ENCODE measurements at places on chromosomes 3 and 15.
A peak's percentile ranks its signal among the peaks of the same experiment; 100 is the strongest.

DNA sequence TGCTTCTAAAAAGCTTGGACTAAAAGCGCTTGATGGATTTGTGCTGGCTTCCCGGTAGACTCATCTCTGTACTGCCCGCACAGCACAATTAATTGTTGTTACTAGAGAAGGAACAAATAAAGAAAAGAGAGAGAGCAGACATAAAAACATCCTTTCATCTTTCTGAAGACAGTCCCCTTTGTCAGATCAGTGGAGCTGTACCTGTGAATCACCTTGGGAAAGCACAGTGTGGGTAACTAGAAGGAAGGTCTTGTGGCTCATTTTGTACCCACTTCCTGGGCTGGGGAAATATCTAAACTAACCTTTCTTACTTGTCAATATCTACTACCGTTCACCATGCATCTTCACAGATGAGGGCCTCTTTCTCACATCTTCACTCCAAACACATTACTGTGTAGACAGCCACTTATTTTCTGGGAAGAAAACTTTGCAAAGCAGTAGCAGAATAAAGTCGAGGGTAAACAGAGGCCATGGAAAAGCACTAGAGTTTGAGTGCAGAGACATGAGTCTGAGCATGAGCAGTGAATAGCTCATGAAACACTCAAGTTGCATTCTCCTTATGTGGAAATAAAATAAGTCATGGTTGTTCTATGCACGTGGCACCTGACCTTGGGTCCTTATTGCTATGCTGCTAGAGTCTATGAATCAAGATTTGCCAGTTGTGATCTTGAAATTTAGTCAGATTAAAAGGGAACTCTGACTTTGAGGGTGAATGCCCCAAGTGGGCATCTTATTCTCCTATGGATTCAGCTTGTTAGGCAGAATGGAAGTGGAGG is 169.3 kb downstream of the LPP start:
- no peak for DNase-seq

- DNase-seq = no peak
Observed at GRCh38 chr15:65896236-65896635, 26.9 kb downstream of the RAB11A start.

DNA sequence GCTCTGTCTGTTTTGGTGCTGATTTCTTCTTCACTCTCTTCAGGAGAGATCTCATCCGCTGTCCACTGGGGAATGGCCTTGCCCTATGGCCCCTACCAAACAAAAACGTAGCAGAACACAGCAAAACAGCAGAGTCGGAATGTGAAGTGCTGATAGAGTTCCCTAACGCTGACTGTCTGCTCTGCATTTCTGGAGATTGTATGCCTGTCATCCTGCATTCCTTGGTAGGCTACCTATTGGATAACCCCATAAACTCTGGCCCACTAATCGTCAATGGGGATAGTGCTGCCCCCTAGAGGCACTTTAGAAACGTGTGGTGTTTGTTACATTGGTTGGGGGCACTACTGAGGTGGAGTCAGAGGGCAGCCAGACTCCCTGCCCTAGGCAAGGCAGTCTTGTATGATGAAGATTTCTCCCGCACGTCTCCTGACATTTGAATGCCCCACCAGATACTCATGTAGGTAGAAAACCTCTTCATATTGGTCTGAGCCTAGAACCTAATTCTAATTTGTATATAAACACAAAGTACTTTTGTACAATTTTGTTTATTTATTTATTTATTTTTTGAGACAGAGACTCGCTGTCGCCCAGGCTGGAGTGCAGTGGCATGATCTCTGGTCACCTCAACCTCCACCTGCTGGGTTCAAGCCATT is 15.6 kb upstream of the MAGEF1 start:
- DNase-seq = peak; percentile 41

GRCh38 chr3:126064627-126065258 is 19.2 kb downstream of the SLC41A3 start:
- no peak for DNase-seq

DNA sequence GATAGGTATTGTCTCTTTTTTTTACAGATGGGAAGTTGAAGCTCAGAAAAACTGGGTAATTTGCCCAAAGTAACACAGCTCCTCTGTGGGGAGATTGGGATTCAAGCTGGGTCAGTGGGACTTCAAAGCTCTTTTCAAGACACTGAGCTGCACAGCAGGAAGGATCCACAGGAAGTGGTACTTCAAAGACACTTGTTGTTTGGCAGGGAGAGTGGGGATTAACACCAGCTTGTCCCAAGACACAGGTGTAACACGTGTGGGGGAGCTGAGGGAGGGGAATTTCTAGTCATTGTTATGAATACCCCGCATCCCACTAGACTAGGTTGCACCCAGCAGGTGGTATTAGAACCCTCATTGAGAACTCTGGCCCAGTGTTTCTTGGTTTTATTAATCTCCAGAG is 116.0 kb downstream of the FOXB1 start:
- no peak for DNase-seq

DNA sequence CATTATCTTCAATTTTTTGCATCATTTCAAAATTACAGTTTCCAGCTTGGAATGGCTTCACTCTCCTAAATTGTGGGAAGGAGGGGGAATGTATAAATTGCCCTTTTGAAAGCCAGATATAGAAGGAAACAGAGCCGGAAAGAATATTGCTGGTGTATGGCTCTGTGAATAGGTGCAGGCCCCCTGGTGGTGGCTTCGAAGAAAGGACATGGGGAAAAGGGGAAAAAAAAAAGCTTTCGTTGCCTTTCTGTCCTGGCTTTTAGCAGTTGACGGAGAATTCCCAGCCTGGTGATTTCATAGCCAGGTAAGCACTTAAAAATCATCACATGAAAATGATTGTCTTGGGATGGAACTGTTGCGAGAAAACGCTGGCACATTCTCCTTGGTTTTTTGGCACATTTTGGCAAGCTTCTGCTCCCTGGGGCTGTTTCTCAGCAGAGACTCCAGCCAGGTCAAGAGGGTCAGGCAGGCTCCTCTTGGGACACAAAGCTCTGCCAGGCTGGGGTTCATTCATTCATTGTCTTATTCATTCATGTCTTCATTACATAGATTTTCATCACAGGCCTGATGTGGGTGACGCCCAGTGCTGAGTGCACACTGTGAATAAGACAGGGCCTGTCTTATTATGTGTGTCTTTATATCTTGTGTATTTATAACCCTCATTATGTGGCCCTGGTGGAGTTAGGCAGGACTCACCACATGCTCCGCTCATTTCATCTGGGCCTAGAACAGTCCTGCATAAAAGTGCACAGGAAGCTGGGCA is 300.0 kb upstream of the TPM1 start:
- peak; percentile 50 for DNase-seq

DNA sequence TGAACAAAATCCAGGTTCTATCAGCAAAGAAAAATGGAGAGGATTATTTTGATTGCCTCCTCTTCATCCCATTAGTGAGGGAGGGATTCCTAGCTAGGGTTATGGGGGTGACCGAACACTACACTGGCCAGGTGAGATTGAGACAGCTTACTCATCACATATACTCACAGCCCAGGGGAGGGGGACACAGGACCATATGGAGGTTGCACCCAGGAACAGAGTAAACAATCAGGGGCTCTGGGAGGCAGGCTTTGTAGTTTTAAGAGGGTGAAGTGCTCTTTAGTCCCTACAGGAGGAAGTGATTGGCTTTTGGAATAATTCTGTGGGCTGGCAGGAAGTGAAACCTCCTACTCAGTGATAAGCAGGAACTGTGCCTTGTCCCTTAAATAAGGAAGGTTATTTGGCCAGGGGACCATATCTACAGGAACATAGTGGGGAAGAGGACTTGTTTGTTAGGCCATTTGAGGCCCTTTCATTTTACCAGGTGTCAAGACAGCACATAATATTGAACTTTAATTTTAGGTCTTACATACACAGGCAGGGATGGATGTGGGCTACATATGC is 17.5 kb upstream of the KCTD6 start:
- DNase-seq = no peak

DNA sequence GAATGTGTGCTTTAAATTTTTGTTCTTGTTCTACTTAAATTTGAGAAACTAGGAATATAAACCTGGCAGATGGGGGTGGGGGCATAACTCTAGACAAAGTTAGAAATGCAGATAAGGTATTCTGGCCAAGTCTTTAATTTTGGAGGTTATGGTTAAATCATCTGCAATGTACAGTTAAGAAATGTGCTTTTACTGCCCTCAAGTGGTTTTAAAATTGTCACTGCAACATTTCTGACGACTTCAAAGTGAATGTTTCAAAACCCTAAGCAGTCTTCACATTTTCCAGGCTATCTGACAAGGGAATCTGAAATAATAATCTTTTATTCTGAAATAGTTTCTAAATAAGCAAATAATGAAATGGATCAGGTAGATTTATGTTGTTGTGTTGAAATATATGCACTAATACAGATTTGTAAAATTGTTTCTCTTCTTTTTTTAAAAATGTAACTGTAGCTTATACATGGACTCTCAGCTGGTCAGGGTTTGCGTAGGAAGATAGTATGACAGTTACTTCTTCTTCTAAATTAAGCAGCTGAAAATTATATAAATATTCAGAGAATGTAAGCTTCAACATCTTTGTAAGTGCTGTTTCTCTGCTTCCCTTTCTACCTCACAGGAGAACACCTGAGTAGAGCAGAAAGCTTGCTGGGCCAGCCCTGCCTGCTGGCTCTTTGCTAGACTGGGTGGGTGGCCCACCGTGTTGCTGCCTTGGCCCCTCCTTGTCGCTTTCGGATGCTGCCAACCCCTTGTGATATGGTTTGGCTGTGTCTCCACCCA is 45.0 kb downstream of the SUCNR1 start:
- no peak for DNase-seq

GRCh38 chr3:127252446-127252845 is 35.4 kb downstream of the PRR20G start:
- no peak for DNase-seq

DNA sequence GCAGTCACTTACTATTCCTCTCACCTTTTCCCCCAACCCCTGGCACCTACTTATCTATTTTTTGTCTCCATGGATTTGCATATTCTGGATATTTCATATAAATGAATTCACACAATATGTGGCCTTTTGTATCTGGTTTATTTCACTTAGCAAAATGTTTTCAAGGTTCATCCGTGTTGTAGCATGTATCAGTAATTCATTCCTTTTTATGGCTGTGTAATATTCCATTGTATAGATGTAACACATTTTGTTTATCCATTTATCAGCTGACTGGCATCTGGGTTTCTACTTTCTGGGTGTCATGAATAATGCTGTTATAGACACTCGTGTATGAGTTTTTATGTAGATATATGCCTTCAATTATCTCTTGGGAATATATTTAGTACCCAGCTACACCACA is 5.8 kb downstream of the MNS1 start:
- DNase-seq = no peak

DNA sequence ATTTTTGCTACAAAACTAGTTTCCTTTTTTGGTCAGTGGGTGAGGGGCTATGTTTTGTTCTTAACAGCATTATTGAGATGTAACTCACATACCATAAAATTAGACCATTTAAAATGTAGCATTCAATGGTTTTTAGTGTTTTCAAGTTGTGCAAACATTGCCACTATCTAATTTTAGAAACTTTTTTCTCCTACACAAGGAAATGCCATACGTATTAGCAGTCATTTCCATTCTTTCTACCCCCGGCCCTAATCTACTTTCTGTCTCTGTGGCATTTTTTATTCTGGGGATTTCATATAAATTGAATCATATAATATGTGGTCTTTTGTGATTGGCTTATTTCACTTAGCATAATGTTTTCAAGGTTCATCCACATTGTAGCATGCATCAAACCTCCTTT is 55.0 kb upstream of the TIPARP start:
- DNase-seq = no peak

DNA sequence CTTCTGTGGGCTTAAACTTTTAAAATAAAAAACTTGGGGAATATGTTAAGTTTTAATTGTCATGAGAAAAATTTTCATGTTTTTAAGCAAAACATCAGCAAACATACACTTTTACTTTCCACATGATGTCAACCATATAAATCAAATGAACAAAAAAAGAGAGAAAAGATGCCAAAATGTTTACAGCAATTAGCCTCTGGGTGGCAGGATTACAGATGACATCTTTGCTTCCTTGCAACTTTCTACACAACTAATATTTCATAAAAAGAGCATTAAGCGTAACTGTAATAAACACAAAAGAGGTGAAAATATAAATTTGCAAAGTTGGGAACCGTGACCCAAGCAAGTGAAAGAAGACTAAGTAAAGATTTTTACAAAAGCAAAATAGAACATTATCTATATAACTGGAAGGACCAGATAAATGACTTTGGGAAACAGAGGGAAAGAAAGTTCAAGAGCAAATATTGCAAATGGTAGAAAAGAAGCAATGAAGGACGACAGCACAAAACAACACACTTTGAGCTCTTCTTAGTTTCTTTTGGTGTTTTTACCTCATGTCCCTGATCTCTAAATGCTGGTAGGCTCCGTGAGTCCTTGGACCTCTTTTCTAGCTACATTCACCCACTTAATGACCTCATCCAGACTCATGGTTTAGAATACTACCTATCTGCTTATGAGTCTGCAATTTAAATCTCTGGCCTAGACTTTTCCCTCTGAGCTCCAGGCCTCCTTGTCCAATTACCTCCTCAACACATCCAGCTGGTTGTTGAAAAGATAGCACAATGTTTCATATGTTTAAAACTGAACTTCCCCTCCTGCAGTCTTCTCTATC is 9.4 kb downstream of the TP53BP1 start:
- DNase-seq = no peak

GRCh38 chr3:73448041-73448440 is 176.7 kb downstream of the PDZRN3 start:
- DNase-seq = no peak

DNA sequence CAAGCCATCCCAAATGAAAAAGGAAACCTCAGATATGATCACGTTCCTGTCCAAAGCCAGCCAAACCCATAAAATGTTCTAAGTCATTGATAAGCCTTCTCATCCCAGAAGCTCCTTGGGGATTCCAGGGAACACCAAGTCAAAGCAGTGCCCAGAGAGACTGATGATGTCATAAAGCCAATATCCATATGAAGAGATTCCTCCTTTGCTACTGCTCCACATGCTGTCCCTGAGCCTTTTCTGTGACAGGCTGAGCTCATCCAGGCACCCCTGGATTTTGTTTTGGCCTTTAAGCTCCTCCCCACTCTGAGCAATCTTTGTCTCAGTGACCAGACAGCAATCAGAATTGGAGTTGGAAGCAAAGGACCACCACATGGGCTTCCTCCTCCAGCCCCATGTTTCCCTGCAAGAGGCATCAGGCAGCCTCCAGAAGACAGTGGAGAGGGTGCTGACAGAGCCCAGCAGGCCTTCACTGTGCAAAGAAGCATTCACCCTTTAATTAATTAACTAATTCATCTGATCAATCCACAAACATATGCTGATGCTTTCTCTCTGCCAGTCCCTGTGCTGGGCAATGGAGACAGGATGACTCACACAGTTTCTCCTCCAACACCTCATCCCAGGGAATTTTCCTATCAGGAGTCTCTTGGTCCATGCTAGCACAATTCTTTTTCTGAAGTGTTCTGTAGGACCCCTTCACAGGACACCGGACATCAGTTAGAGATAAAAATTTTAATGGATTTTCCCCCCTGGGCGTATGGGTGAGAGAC is 25.0 kb downstream of the MEX3B start:
- no peak for DNase-seq

GRCh38 chr3:113556946-113557335 is 24.6 kb downstream of the SIDT1 start:
- no peak for DNase-seq

Data from hippocampal formation (tissue), 2 donors.